ENCODE measurements at places on chromosomes 13 and 19.

DNA sequence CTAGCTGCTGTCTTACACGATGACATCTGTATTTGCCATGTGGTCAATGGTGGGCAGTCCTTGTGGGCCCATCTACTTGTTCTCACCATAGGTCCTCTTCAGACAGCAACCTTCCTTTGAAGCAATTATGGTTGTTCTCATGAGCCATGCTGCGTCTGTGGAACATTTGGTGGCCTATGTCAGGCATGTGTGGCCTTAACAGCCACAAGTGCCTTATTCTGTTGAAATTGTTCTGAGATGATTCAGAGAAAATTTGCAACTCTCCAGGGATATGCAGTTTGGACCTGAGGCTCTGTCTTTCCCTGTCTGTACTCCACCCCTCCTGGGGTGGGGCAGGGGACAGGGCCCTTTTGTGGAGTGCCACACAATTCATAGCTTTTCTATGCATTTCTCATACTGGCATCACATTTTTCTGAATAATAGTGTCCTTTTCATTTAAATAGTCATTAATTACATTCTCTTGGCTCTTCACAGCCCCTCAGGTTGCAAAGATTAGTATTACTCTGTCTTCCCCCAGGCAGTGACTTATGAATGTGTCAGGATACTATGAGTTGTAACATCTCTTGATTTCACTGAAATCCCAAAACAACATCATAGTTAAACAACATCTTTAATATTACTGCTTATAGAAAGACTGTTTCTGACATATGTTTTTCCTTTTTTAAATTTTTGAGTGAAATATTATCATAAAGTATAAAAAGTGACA is 102.1 kb downstream of the ITGBL1 start:
- no peak for DNase-seq

DNA sequence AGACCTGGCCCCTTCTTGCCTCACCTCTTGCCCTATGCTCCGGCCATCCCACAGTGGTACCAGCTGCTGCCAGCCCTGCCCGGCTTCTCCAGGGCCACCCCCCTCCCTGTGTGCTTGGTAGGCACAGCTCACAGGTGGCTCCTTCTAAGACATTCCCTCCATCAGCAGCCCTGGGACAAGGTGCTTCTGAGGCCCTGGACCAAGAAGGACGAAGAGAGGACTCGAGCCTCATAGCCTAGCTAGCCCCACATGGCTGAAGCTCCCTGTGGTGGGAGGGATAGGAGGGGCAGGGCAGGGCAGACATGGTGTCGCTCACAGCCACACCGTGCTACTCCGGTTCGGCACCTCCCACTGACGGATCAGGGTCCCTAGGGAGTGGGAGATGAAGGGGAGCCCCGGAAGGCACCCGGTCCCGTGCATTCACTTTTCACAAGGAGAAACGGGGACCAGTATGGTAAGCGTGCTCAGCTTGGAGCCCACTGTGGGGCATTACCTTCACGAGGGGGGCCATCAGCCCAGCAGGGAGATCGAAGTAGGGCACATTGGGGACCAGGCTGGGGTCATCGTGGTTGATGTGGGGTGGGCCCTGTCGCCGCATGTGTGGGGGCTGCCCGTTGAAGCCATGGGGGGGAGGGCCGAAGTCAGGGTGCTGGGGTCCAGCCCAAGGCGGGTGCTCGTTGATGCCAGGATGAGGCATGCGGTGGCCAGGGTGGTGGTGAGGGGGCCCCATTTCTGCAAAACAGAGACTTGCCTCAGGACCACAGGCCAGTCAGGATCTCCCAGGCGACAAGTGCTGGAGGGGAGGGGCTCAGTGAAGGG is 19.5 kb downstream of the CHERP start:
- DNase-seq = no peak

- no peak for DNase-seq
Measured at GRCh38 chr19:33878030-33878544, 81.4 kb downstream of the KCTD15 start.

DNA sequence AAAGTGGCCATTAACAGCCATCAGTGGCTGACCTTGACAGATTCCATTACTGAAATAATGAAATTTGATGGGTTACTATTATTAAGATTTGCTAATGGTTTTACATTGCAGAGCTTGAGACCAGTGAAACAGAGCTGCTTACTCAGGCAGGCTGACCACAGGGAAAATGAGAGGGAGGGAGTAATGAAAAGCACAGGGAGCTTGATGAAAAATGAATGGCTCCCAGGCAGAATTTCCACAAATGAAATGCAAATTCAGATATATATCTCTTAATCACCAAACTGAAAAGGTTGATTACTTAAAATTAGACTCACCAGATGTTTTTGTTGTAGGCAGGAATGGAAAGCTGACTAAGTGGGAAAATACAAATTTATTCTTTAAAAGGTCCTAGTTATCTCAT is 36.1 kb downstream of the HTR2A start:
- DNase-seq = no peak

DNA sequence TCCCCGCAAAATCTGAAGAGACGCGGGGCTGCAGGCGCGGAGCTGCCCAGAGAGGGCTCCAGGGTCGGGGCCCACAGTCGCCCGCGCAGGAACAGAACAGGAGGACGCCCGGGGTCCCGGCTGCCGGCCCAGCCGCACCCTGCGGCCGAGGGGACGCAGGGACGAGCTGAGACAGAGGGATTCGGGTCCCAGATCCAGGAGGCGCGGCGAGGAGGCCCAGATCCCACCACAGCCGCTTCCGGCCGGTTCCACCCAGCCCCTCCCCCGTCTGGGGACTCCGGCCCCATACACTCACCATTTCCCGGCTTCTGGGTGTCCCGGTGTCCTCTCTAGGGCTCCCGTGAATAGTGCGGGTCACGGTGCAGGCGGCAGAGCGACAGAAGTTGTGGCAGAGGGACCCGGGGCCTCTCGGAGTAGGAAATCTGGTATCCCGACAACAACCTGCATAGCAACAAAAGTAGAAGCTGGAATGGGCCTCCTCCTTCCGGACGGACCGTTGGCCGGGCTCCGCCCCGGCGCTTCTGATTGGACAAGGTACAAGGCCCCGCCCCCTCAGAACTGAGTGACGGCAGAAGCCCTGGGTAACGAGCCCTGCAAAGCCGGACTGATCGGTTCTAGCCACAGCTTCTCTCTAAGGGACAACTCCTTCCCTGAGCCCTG is at the start of gene ZNF20:
TSS of gene ZNF20 (minus strand) at position 466 of the 660 bp plus-strand sequence. CDS start at position 298, 168 bp downstream.
- DNase-seq = peak; percentile 80

- no peak for DNase-seq
Measured at GRCh38 chr19:49701271-49701786, 10.4 kb downstream of the CPT1C start.

GRCh38 chr19:43305642-43306041 is 36.3 kb upstream of the PSG9 start:
- no peak for DNase-seq

DNA sequence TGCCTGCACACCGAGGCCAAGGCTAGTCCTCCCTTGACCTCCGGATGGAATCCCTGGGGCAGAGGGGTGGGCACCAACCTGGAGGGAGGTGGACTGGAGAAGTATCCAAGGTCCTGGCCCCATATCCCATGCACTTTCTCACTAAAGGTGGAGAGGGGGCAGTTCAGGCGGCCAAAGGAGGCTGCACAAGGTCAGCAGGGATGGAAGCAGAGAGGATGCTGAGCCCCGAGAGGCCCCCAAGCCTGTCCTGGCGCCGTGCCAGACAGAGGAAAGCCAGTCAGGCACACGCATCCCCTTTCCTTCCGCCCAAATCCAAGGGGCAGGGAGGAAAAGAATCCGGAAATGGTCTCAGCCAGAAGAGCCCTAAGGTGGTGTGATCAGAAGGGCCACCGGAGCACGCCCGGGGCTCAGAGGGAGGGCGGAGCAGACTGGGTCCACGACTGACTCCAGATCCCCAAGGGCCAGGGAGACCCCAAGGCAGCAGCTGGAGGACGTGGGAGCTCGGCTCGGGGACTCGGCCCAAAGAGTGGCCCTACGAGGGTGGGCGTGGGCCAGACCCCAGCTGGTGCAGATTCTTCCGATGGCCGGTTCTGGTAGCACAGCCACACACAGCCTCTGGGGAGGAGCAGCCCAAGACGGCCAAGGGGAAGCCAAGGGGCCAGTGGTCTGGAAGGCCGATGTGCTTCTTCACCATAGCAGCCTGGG is 60.0 kb downstream of the MLLT1 start:
- no peak for DNase-seq

DNA sequence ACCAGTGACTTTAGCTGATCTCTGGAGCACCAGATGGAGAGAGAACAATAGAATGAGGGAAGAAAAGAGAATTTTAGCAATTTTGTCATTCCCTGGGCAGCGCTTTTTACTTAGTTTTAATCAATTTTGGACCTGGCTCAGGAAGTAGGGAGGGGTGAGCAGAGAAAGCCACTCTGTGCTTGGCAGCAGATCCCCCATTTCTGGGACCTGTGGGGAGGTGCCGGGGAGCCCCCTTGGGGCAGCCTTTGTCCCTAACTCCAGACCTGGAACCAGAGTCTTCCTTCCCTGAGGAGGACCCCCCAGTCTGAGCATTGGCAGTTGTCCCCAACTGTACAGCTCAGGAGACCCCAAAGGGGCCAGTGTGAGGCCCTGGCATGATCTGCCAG is 10.5 kb downstream of the LYL1 start:
- DNase-seq = no peak

GRCh38 chr19:50876456-50876855 is 3.2 kb downstream of the KLK2 start:
- DNase-seq = no peak

DNA sequence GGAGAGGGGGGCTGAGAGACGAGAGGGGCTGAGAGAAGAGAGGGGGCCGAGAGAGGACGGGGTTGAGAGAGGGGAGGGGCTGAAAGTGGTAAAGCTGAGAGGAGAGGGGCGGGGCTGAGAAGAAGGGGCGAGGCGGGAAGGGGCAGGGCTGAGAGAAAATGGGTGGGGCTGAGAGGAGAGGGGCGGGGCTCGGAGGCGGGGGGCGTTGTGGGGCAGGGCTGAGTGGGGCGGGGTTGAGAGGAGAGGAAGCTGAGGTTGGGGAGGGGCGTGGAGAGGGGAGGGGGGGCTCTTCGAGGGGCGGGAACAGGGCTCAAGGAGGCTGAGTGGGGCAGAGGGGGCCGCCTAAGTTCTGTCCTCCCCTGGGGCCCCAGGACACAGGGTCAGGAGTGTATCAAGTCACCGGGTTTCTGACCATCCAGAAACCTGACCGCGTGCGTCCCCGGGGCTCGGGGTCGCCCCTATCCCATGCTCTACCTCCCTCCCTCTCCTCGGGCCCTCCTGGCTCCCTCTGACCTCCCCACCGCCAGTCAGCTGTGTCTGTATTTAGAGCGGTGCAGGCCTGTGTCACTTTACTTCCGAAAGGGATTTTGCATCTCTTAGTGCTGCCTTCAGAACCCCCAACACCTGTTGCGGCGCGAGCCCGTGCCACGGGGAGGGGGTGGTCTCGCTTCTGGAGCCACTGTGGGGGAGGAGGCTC is 38.6 kb upstream of the SEMA6B start:
- peak; percentile 9 for DNase-seq

DNA sequence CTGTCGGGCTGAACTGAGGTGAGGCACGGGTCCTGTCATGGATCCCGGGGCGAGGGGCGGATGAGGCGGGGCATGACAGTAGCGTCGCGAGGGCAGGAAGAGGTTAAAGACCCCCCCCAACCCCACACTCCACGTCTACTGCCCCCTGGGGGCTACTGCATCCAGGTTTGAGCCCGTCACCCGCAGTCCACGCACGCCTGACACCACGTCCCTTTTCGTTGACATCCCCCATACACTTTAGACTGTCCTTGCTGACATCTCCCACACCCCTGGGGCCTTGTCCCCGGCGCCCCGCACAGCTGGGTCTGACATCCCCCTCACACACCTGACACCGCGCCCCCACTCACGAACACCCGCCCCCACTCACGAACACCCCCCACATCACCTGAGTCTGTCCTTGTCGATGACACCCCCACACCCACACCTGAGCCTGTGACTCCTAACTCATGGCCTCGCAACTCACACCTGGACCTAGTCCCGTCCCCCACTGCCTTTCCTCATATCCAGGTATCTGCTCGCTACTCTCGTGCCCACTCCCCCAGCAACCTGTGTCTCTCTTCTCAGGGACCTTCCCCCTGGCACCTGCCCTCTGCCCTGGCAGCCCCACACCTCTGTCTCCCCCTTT is 416 bp downstream of the SLC25A42 start:
- no peak for DNase-seq

DNA sequence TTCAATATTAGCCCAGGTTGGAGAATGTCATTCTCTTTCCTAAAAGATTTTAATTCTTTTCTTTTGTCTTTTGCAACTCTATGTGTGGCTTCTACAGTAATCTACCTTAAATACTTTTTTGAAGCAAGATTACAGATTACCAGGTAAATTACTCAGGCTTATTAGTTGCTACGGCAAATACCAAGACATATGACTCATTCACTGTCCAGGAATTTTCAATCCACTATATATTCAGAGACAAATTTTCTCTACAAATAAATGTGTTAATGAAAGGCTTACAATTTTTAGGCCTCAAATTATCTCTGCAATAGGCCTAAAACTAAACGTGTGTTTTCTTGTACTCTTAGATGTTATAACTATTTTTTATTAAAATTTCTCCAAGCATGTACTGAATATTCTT is 631.3 kb downstream of the DIAPH3 start:
- DNase-seq = no peak

GRCh38 chr13:112583592-112584277 is 4.2 kb downstream of the TUBGCP3 start:
- no peak for DNase-seq

- DNase-seq = no peak
Measured at GRCh38 chr19:49497047-49497788, 984 bp downstream of the RPS11 start.

GRCh38 chr13:64817691-64818090 is 2412.4 kb downstream of the PCDH9 start:
- DNase-seq = no peak

DNA sequence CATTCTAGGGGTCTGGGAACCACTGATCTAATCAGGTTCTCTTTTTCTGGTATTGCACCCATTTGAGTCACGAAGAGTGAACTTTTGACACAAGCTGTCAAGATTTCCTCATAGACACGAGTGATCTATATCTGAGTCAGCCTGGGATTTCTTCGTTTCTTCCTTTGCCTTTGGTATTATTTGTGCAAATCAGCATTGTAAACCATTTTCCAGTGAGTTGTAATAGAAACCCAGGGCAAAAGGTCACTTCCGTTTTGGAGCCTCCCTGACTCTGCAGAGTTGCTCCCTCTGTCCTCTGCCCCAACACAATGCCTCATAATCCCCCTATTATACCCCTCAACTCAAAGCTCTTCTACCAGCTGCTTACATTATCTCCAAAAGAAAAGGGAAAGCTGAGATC is 615.1 kb downstream of the EFNB2 start:
- no peak for DNase-seq

- DNase-seq = no peak
Measured at GRCh38 chr19:29524201-29524911, 1.4 kb upstream of the VSTM2B start.

GRCh38 chr13:30158774-30159445 is 148.4 kb downstream of the KATNAL1 start:
- DNase-seq = no peak

- peak; percentile 58 for DNase-seq
Measured at GRCh38 chr19:4369888-4370260, 26.5 kb downstream of the MPND start.
